ENCODE measurements at places on chromosomes 6 and 20.

- DNase-seq = no peak
Observed at GRCh38 chr6:129695373-129696027, 14.5 kb downstream of the ARHGAP18 start.

DNA sequence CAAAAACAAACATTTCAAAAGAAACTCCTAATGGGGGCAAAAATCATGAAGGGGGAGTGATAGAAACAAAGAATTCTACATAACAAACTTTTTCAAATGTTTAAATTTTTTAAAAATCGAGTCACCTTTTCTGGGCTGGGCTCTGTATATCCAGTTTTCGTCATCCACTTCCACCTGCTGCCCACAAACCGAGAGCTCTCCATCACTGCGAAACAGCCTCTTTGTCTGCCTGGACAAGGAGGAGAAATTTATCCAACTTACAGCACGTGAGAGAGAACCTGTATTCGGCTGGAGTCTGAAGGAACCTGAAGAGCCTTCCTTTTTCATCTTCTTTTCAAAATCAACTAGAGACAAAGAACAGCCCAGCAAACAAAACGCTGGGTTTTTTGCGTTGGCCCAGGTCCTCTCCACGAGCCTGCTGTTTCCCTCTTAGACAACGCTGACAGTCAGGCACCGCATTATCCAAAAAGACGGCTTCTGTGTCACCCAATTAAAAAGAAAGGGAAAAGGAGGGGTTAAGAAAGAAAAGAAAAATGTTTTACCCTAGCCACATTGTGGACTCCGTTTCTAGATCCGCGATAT is 72.4 kb upstream of the NHSL1 start:
- no peak for DNase-seq

GRCh38 chr6:2132416-2132815 is 113.0 kb downstream of the GMDS start:
- DNase-seq = no peak

DNA sequence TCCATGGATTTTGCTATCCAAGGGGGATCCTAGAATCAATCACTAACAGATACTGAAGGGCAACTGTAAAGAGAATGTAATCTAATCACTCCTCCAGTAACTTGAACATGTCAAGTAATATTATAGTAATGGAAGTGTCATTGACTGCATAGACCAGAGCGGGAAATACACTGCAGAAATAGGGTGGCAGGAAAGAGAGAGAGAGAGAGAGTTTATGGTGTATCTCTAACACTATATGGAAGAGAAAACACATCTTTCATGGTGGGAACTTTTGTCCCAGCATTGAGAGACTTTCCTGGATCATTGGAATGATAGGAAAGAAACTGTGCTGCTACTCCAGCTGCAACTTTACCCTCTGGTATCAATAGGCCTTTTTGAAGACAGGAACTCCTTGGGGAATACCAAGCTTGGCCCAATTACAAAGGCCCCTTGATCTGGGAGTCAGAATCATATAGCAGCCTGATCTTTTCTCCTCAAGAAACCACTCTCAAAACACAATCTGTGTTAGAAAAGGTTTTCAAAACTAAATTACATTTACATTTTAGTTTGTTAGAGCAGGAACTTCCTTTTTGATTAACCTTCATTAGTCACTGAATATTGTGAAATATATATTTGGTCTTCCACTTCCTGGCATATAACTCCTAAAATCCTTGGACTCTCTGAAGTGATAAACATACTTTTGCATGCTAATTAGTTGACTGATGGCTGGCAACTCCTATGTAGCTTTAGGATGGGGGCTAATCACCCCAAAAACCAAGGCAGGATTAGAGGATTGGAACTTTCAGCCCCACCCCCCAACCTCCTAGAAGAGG is 29.5 kb upstream of the RNGTT start:
- DNase-seq = no peak

GRCh38 chr20:41524980-41525613 is 93.1 kb downstream of the CHD6 start:
- no peak for DNase-seq

DNA sequence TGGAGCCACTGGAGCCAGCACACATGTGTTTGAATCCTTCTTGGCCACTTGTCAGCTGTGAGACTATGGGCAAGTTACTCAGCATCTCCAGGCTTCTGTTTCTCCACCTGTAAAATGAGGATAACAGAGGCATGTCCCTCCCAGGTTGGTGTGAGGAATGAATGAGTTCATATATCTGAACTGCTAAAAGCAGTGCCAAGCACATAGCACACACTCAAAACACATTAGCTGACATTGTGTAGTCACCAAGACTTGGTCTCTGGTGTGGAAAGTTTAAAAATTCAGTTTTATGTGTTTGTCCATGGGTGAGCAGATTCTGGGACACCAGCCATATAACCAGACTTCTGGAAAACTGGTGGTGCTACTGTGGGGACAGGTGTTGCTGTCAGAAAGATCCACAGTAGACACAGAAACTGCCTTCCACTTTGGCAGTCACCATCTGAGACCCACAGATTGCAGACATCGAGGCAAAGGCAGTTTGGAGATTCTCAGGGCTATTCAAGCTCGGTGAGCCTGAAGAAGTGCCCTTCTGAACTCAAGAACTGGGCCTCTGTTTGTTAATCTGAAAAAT is 115.8 kb downstream of the MRPL14 start:
- DNase-seq = no peak

- DNase-seq = no peak
Observed at GRCh38 chr20:43752561-43753301, 25.9 kb upstream of the GTSF1L start.

- no peak for DNase-seq
Observed at GRCh38 chr20:5749952-5750779, at the start of gene SHLD1. TSS of gene SHLD1 (plus strand) at chr20:5750401. CDS start at chr20:5772866, 22,465 bp downstream.

GRCh38 chr6:165545806-165546205 is 117.2 kb downstream of the PDE10A start:
- DNase-seq = no peak

GRCh38 chr20:18314786-18315406 is 26.6 kb downstream of the ZNF133 start:
- DNase-seq = no peak

GRCh38 chr6:31268836-31269235 is 3.1 kb downstream of the HLA-C start:
- no peak for DNase-seq

- no peak for DNase-seq
Observed at GRCh38 chr20:40683894-40684268, 5.2 kb downstream of the MAFB start.

DNA sequence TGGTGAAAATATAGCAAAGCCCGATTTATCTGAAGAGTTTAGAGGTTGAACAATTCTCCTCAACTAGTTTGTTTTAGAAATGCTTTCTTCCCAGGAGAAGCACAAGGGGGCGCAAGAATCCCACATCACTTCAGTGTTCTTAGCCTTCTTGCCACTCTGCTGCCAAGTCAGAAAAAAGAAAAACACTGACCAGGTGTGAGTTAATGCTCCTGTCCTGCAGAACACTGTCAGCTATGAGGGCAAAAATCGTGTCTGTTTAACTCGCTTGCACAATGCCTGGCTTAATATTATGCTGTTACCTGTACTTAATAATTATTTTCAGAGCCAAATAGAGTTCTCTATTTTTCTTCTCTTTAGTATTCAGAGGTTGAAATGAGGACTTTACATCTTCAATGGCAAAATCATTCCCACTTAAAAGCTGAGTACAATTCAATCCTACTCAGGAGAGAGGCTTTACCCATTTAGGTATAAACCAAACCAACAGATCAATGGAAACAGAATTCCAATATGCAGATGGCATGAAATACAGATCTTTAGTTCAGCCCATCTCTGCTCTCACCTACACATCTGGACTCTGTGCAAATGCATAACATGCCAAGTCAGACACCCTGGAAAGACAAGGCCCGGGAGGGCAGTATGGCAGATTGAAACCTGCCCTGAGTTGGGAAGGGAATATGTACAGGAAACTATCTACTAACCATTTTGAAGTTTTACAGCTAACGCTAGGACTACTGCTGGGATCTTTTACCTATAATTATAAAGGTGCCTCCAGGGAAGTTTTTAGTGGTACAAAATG is 71.4 kb upstream of the TULP1 start:
- no peak for DNase-seq

DNA sequence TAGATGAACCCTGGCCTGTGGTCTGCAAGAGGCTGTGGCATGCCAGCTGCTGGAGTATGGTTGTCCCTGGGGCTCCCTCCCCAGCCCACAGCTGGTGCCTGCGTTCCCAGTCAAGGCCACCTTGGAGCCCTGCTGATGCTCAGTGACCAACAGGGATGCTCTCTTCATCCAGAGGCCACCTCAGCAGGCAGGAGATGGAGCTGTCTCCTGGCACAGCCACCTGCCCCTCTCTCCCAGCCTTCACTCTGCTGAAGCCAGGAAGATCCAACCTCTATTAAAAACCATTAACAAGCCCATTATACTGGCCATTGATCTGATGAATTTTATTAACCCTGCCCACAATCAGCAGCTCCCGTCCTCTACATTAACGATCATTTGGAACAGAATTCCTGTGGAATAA is 40.4 kb downstream of the ADTRP start:
- no peak for DNase-seq

DNA sequence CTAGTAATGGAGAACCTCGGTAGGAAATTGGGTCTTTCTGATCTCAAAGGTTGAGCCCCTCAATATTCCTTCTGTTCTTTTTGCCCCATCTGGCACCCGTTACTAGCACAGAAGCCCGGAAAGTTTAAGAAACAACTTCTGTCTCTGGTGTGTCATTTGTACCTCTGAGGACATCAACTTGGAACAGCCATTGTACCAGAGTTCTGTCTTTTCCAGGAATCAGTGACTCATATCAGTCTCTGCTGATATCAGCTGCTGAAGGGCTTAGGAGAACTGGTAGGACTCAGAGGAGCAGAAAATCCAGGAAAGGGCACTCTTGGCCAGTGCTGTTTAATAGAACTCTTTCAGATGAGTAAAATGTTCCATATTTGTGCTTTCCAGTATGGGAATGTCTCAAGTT is 78.3 kb upstream of the CHD6 start:
- DNase-seq = no peak

Measured in cortex of kidney (tissue), 1 donor.